ENCODE measurements at places on chromosomes 7 and 10.

GRCh38 chr10:513393-513792 is 176.1 kb downstream of the DIP2C start:
- DNase-seq, result no peak

DNA sequence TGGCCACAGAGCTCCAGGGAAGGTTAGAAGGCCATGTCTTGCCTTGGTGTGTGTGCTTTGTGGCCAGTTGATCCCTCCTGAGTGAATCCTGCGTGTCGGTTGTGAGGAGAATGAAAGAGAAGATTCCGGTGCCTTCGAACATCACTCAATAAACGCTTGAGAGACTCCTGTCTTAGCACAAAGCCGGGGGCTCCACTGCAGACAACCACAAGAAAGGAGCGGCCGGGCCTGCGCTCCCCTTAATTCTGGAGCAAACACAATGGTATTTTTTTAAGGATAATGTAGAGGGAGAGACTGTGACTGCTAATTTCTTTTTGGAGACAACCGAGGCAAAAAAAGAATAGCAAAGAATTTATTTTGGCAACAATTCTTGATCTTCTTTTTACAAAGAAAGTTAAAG is 286.8 kb upstream of the SHH start:
- no peak for DNase-seq

DNA sequence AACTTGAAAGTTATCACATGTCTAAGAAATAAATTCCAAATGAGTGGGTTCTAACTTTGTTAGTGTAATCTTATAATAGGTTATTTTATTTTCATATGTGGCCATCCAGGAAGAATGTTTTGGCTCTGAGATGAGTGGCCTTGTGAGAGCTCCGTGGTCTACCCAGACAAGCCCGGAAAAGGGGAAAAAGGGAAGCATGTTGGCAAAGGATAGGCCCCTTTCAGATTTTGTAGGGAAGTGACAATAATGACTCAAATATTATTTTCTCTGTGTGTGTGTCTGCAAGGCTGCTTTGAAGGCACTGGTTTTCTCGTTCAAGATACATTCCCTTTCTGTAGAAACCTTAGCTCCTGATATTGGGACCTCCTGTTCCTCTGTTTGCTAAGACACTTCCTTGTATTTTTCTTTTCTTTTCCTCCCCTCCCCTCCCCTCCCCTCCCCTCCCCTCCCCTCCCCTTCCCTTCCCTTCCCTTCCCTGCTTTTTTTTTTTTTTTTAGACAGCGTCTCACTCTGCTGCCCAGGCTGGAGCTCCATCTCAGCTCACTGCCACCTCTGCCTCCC is 240.8 kb downstream of the LRMDA start:
- DNase-seq, result no peak

- DNase-seq, result no peak
Measured at GRCh38 chr10:1552406-1552805, 184.9 kb downstream of the ADARB2 start.

DNA sequence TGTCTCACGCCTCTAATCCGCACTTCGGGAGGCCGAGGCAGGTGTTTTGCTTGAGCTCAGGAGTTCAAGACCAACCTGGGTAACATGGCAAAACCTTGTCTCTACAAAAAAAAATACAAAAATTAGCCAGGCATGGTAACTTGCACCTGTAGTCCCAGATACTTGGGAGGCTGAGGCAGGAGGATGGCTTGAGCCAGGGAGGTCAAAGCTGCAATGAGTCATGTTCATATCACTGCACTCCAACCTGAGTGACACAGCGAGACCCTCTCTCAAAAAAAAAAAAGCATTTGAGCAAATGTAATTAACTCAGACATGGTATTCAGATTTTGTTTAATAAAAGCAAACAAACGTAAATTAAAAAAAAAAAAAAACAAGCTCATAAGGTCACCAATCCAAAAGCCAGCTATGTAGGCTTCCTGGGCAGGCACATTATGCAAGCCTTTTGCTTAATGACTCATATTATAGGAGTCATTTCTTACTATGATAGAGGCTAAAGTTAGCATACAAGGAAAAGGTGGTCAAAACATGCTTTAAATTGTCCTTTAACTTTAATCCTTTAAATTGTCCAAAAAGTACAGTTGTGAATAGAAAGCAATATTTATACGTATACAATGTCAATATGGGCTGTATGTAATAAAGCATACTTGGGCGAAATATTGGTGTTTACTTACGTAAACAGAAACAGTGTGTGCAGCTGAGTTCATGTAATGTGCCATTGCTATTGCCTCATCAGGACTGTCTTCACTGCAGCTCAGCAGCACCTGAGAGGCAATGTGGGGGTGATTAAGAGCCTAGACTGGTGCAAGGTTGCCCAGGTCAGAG is 13.0 kb downstream of the AKR1D1 start:
- DNase-seq, result no peak

DNA sequence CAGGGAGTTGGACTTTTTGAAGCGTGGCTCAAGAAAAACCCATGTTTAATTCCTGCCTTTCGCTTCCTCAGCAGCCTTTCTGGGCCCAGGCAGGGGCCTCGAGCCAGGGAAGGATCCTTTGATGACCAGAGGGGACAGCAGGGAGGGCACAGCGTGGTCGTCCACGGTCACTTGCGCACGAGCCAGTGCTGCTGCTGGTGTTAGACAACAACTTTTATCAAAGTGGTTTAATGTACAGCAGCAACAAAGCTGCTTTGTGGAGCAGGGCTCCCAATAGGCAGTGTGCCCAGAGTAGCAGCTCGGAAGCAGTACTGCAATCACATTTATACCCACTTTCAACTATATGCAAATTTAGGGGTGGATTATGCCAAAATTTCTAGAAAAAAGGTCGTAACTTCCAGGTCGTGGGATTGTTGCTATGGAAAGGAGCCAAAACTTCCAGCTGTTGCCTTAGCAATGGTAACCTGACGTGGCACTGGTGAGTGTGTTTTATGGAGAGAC is 6.1 kb downstream of the GIMAP1 start:
- no peak for DNase-seq

GRCh38 chr10:73246322-73246645 is 771 bp downstream of the DNAJC9 start:
- DNase-seq, result no peak

DNA sequence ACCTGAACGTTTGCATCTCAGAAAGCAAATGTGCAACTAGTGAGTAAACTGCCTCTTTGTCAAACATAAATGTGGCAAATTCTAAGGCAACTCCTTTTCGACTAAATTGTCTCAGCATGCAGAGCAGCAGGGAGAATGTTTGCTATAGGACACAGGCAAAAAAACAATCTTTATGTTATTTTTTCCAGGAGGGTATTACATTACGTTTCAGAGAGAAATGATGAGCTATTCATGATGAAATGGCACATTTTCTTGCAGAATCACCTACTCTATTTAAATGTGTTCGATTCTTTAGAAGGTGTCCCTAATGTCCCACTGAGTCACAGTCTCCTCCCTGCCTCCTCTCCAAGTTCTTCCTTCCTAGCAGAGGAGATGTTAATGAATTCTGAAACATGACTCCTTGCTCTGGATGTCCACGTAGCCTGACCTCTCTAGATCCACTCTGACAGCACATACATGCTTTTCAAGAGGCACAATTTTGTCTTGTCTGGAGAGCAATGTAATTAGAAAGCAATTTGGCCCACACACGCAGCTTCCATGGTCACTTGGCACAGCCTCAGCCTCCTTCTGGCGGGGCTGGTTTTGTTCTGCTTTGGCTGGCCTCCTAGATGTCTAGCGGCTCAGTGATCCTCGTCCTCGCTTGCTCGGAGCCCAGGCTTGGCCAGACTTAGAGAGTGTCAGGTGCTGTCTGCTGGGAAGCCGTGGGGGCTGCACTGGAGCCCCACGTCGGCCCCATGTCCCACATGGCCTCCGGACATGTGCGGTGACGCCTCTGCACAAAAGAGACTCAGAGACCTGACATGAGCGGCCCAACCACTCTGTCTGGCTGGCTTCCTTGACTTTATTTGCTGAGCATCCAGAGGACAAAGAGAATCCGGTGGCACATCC is 125.7 kb upstream of the ZNF438 start:
- no peak for DNase-seq

DNA sequence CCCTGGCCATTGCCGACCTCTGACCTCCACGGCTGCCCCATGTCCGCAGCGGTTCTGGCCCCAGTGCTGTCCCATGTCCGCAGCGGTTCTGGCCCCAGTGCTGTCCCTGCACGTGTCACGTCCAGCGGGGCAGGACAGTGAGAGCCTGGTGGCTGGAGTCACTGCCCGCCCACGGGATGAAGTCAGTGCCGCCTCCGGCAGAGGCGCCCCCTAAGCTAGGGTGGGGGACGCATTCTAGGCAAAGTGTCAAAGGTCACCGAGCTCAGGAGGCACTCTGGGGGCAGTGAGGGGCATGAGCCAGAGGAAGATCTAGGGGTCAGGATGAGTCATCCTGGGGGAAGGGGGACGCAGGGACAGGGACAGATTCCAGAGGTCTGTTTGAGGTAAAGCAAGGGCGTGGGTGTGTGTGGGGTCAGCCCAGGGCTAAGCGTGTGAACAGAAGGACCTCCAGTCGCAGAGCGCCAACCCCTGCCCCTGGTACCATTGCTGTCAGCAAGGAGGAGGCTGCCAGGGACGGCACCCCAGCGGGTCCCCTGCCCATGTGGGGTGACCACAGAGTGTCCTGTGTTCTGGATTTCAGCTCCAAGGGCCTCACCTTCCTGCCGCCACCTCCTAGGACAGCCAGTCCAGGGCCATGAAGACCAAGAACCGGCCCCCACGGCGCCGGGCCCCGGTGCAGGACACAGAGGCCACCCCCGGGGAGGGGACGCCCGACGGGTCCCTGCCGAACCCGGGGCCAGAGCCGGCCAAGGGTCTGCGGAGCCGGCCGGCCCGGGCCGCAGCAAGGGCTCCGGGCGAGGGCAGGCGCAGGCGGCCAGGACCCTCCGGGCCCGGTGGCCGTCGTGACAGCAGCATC is 665 bp downstream of the BHLHA15 start:
- no peak for DNase-seq

DNA sequence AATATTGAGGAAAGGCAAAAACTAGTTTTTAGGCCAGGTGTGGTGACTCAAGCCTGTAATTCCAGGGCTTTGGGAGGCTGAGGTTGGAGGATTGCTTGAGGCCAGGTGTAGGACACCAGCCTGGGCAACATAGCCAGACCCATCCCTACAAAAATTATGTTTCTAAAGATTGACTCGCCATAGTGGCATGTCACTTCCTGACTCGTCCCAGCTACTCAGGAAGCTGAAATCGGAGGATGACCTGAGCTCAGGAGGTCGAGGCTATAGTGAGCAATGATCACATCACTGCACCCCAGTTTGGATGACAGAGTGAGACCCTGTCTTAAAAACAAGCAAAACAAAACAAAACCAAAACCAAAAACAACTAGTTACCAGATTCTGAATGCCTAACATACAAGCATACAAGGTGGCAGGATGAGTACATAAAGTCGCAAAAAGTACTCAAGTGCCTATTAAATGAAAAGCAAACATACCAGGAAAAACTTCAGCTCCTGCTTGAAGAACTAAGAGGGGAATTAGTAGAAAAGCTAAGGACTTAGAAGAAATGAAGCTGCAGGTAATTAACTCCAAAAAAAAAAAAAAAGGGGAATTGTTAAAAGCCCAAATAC is 14.1 kb downstream of the ZNF398 start:
- DNase-seq, result no peak

DNA sequence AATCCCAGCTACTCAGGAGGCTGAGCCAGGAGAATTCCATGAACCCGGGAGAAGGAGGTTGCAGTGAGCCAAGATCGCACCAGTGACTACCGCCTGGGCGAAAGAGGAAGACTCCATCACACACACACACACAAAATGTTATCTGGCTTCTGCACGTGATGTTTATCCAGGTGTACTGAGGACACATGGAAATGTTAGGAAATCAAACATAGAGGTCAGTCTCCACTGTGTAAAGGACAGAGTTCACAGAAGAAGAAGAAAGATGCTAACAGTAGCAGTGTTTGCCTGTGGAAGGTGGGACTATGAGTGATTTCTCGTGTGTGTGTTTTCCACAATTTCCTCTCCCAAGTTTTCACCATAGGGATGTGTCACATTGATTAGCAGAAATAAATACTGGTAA is 256.9 kb downstream of the ELMO1 start:
- no peak for DNase-seq

- DNase-seq, result no peak
Measured at GRCh38 chr7:47438411-47439029, 143.4 kb downstream of the TNS3 start.

DNA sequence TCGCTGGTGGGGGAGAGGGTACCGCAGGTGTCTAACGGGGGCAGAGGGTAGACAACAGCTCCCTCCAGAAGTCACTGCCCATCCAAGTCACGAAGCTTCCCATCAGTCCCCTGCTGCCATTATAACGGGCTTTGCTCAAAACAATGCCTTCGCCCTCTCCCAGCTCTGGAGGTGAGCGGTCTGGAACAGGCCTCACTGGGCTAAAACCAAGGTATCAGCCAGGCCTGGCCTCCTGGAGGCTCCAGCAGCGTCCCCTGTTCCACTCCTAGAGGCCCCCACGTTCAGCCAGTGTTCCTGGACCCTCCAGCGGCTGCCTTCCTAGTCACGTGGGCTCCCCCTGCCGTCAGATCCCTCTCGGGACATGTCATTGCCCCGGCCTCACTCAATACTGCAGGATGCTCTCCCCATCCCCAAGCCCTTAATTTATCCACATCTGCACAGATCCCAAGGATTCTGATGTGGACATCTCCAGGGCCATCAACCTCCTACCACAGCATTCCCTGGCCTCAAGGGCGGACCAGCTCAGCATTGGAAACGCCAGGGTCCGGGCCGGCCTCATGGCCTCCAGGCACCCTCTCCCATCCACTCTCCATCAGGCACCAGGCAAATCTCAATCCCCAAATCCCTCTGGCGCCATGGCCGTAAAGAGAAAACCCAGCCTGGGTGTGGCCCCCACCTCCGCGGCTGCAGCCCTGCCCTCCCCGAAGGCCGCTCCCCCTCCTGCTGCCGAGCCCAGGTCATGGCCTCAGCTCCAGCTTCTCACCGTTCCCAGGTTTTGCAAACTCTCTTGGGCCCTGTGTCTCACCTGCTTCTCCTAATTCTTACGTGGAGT is 104.1 kb upstream of the FAM20C start:
- no peak for DNase-seq

DNA sequence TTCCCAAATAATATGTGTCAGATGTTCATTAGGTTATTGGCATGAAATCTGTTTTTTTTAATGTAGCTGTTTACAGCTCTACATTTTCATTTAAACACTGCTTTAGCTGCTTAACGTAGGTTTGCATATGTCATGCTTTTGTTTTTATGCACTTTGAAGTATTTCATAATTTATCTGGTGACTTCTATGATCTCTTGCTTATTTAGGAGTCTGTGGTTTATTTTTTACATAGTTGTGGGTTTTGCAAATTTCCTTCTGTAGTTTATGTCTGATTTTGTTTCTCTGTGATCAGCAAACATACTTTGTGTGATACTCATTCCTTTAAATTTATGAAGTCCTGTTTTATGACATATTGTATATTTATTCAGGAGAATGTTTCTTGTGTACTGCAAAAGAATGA is 606.5 kb upstream of the PFKP start:
- no peak for DNase-seq

DNA sequence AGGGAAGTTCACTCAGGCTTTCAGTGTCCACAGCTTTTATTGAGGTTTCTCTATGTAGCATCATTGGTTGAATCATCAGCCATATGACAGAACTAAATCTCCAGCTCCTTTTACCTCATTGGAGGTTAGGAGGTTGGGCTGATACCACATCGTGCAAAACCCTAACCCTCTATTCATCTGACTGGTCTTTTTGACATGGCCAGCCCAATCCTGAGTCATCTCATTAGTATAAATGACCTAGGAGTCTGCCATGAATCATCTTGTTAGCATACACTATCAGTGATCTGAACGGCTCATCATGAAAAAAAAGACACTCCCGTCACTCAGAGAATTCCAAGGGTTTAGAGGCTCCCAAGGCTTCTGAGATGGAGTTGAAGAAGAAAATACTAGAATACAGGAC is 669.8 kb upstream of the POT1 start:
- DNase-seq, result no peak

Measured in GM12864 (cell line).